GM23338 (cell line): ENCODE measurements at places on chromosomes 1 and 21. TPM values are rescaled to one million over a fixed set of nuclear protein-coding genes. Genes with fewer than 3 reads are reported as not detected.

PTPRC gene
- 0.10 TPM in 1 of 2 replicates, not detected in the other for total RNA-seq

ANXA9 gene
- 1.7 and 2.2 TPM in 2 replicates for total RNA-seq

UQCRH gene
- total RNA-seq = 579 and 750 TPM in 2 replicates

ASTN1 gene
- total RNA-seq = 5.2 TPM in 2 replicates

KCNN3 gene
- 1.9 and 4.0 TPM in 2 replicates for total RNA-seq

OR2L13 gene
- not detected in 2 replicates for total RNA-seq

DNA sequence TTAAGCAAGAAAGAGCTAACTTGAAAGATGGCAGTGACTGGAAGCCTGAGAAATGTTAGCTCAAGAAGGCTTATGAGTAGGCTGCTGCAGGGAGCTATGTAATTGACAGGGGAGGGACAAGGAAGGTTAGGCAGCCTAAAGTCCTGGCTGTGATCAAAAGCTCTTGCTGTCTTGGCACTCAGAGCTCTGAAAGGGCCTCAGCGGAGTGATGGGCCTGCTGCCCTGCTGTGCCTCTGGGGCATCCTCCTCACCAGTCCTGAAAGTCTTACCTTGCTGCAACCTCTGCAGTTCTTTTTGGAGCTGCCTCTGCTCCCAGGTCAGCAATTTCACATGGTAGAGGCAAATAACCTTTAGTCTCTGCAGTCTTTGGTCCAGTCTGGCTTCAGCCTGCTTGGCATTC lies 1.8 kb downstream of the CCDC190 start:
- no peak overlapping the region for H3K27ac ChIP-seq
- no peaks in the 10 kb centered on the region for H3K27me3 ChIP-seq
- H3K4me3 ChIP-seq = no peak overlapping the region
- no peaks in the 10 kb centered on the region for H3K36me3 ChIP-seq
- no peaks in the 10 kb centered on the region for H3K4me1 ChIP-seq
- DNase-seq = no peak

- H3K27me3 ChIP-seq = no peaks in the 10 kb centered on the region
- no peak overlapping the region for H3K27ac ChIP-seq
- H3K4me3 ChIP-seq = no peak overlapping the region
- H3K36me3 ChIP-seq = no peaks in the 10 kb centered on the region
- DNase-seq = no peak
These were observed 43.0 kb downstream of the SLC9A1 start for GRCh38 chr1:27111626-27112573.

- no peaks in the 10 kb centered on the region for H3K36me3 ChIP-seq
- H3K4me3 ChIP-seq = no peak overlapping the region
- no peak overlapping the region for H3K27ac ChIP-seq
- H3K27me3 ChIP-seq = no peaks in the 10 kb centered on the region
- no peaks in the 10 kb centered on the region; the same call in 1 of the 2 replicates for H3K4me1 ChIP-seq
These were observed 111.1 kb downstream of the NEK7 start for GRCh38 chr1:198267921-198268320.

DNA sequence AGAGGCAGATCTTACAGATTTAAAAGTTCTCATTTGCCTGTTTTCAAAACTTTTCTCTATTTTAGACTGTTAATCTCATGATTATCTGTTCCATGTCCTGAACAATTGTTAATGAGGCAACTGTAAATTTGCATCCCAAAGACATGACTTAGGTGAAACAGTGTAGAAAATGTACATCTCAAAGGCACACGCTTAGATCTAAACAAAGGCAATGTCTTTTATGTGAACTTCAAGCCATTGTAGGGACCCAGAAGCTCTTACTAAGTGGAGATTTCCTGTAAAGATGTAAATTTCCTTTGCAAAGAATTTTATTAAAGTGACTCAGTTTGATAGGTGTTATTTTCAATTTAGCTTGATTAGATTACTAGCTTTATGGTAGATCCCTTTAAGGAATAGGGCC lies 125.2 kb upstream of the F3 start:
- H3K27ac ChIP-seq = no peak overlapping the region
- peaks cover 50% of the 10 kb centered on the region for H3K4me1 ChIP-seq
- no peaks in the 10 kb centered on the region for H3K27me3 ChIP-seq
- peak overlapping the region; percentile 4; the same call in 1 of the 2 replicates for H3K4me3 ChIP-seq

GRCh38 chr1:109193653-109194590 lies 19.8 kb upstream of the SARS1 start:
- no peaks in the 10 kb centered on the region for H3K36me3 ChIP-seq
- DNase-seq = peak; percentile 69
- H3K27ac ChIP-seq = no peak overlapping the region

DNA sequence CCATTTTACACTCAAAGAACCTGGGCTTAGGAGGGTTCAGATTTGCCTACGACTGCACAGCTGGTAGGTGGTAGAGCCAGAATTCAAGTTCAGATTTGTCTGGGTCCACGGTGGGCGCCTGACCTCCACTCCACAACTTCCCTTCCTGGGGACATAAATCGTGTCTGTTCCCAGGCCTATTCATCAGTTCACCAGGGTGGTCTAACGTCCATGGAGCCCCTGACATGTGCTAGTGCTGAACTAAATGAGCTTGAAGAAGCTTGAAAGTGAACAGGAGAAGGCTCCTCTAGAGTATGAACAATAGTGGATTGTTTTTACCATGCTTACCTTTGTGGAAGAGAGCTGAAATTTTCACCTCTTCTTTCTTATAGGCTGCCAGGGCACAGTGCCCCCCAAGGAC lies 32.5 kb upstream of the KIF1B start:
- no peaks in the 10 kb centered on the region for H3K27me3 ChIP-seq
- H3K36me3 ChIP-seq = 0 out of 2 replicates have a peak, but pooled peaks cover 10% of the 10 kb centered on the region
- H3K4me1 ChIP-seq = peaks cover 14% of the 10 kb centered on the region
- peak overlapping the region; percentile 79; the same call in 1 of the 2 replicates for H3K27ac ChIP-seq

DNA sequence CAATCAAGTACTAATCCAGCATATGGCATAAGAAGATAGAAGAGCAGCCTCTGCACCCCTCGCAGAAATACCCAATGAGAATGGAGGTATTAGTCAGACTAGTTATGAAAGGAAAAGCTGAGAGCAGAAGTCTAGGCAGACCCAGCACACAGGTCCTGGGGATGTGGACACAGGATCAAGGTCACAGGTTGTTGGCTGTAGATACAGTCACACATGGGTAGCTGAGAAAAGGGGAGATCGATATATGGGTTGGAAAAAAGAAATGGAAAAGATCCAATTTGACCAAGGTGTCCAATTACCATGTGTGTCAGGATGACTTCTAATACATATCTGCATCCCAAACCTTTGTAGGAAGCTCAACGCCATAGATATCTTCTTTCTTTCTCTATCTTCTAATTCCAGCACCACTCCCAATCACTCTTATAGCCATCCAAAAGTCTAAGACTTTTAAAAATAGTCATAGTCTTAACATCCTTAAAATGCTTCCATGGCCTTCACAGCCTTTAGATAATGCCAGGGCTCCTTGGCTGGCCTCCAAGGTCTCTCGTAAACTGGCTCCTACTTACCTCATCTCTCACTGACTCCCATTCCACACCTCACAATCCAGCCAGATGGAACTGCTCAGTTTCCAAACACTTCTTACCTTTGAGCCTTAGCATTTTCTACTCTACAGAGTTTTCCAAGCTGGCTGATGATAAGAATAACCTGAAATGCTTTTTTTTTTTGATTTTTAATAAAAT lies 8.3 kb upstream of the ZC3H11B start:
- no peak overlapping the region for H3K27ac ChIP-seq
- no peaks in the 10 kb centered on the region for H3K36me3 ChIP-seq
- no peaks in the 10 kb centered on the region for H3K4me1 ChIP-seq
- no peak for DNase-seq
- H3K4me3 ChIP-seq = no peak overlapping the region

- H3K27ac ChIP-seq = no peak overlapping the region
- no peaks in the 10 kb centered on the region for H3K36me3 ChIP-seq
- H3K4me1 ChIP-seq = peaks cover 15% of the 10 kb centered on the region
- peak overlapping the region; percentile 74 for H3K4me3 ChIP-seq
These were observed 26.1 kb upstream of the PRSS38 start for GRCh38 chr1:227789084-227790033.

DNA sequence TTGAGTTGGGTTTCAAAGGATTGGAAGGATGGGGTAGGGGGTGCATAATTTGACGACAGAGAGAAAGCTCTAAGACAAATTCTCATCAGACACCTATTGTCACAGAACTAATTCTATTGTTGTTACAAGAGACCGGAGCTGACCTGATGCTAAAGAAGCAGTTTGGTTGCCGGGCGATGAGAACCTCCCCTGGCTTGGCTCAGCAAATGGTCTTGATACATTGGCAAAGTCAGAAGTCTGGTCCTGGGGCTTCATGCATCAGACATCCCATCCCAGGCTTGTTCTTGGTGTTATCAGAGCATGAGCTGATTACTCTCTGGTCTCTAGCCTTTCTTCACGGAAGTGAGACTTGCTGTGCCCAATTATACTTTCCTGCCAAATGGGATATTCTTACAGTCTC lies 15.4 kb downstream of the TRIM67 start:
- no peak for DNase-seq
- no peak overlapping the region for H3K27ac ChIP-seq
- no peaks in the 10 kb centered on the region for H3K27me3 ChIP-seq
- no peaks in the 10 kb centered on the region for H3K36me3 ChIP-seq
- no peaks in the 10 kb centered on the region for H3K4me1 ChIP-seq

- no peak for DNase-seq
- peaks cover 30% of the 10 kb centered on the region for H3K4me1 ChIP-seq
- no peaks in the 10 kb centered on the region for H3K27me3 ChIP-seq
- H3K27ac ChIP-seq = peak overlapping the region; percentile 39; the same call in 1 of the 2 replicates
- H3K36me3 ChIP-seq = peaks cover 11% of the 10 kb centered on the region
These were observed 146.8 kb downstream of the DYRK1A start for GRCh38 chr21:37513383-37513782.

- H3K27me3 ChIP-seq = no peaks in the 10 kb centered on the region
- H3K27ac ChIP-seq = no peak within 1 kb of the TSS
- H3K36me3 ChIP-seq = no peaks in the 10 kb centered on the region
- DNase-seq = peak; percentile 73
- no peak within 1 kb of the TSS for H3K4me3 ChIP-seq
These were observed at the start of gene TTC34 for GRCh38 chr1:2801535-2802291. TSS of gene TTC34 (minus strand) at chr1:2801693. CDS start at chr1:2800827, 866 bp downstream.

GRCh38 chr1:59412718-59413326 lies 115.9 kb downstream of the FGGY start:
- H3K27ac ChIP-seq = no peak overlapping the region
- no peaks in the 10 kb centered on the region for H3K4me1 ChIP-seq
- no peaks in the 10 kb centered on the region for H3K27me3 ChIP-seq
- no peaks in the 10 kb centered on the region for H3K36me3 ChIP-seq
- no peak for DNase-seq

- H3K4me3 ChIP-seq = no peak overlapping the region
- H3K4me1 ChIP-seq = no peaks in the 10 kb centered on the region
- no peaks in the 10 kb centered on the region for H3K36me3 ChIP-seq
- no peaks in the 10 kb centered on the region for H3K27me3 ChIP-seq
- no peak for DNase-seq
These were observed 8.7 kb upstream of the KISS1 start for GRCh38 chr1:204204944-204205343.
